Endothelial cell of umbilical vein (primary cell): ENCODE measurements at places on chromosomes 7 and 10. TPM values are rescaled to one million over a fixed set of nuclear protein-coding genes. Genes with fewer than 3 reads are reported as not detected.

HYAL4 gene
- total RNA-seq: not detected in 2 replicates

CNNM1 gene
- total RNA-seq: not detected in 2 replicates

- no peak overlapping the region for H3K27ac ChIP-seq
- H3K4me3 ChIP-seq: no peak overlapping the region
- no peak for DNase-seq
- H3K27me3 ChIP-seq: no peaks in the 10 kb centered on the region
These were observed 16.3 kb downstream of the ZMIZ1 start for GRCh38 chr10:79084972-79085597.

- no peak within 1 kb of the TSS for H3K27ac ChIP-seq
- H3K36me3 ChIP-seq: no peaks in the 10 kb centered on the region
- H3K27me3 ChIP-seq: no peaks in the 10 kb centered on the region
These were observed at the start of gene DNAJC12 for GRCh38 chr10:67837541-67838314. TSS of gene DNAJC12 (minus strand) at chr10:67838188. CDS start at chr10:67838011, 177 bp downstream.

DNA sequence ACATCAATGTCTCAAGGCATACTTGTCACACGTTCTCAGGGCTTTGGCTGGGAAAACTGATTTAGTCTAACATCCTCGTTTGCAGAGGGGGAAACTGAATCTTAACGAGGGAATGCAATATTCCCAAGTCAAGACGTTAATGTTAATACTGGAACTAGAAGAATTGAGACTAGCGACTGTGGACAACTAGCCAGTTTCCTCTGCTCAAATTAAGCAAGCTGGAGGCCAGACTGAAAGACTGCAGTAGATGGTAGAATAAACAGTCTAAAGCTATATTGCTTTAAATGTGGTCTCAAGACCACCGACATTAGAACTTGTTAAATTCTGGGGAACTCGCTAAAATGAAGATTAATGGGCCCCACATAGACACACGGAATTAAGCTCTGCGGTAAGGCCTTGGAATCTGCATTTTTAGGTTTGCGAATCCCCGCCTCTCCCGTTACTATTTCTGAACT lies 639 bp upstream of the TFAM start:
- no peaks in the 10 kb centered on the region for H3K27me3 ChIP-seq
- H3K4me3 ChIP-seq: peak overlapping the region; percentile 90
- H3K4me1 ChIP-seq: peaks cover 16% of the 10 kb centered on the region
- DNase-seq: no peak
